Activated naive CD4-positive, alpha-beta T cell treated with anti-CD3 and anti-CD28 coated beads for 36 hours (primary cell): ENCODE measurements at places on chromosomes 3 and 15.
A peak's percentile ranks its signal among the peaks of the same experiment; 100 is the strongest.

DNA sequence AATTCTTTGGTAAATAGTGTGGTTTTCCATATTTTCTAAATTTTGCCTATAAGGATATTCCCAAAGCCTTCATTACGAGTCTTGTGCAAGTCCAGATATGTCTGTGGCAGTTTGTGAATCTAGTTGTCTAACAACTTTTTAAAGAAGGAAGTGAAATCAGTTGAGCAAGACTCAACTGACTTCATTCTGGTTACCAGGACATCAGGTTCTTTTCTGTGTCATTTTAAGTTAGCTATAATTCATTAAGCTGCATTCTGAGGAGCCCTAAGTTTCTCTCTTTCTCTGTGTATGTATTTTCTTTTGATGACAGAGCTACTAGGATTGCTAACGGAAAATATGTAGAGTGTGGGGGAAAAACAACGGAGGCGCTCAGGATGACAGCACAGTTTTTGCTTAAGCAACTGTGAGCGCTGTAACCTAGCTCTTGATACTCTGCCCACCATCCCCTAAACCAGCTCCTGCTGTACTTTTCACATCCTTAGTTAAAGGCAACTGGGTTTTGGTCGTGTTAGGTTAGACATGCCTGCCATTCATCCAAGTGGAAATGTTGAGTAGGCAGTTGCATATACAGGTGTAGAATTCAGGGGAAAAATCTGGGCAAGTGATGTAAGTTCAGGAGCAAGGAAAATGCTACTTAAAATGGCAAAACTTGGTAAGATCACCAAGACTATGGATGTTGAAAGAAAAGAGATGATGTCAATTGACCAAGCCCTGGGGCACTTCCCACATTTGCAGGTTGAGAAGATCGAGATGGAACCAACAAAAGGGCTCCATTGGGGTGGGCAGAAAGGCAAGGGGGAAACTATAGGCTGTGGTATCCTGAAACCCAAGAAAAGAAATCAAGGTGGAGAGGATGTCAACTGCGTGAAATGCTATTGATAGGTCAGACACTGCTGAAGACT, 9.2 kb downstream of the MFSD1 start:
- DNase-seq, result no peak

DNA sequence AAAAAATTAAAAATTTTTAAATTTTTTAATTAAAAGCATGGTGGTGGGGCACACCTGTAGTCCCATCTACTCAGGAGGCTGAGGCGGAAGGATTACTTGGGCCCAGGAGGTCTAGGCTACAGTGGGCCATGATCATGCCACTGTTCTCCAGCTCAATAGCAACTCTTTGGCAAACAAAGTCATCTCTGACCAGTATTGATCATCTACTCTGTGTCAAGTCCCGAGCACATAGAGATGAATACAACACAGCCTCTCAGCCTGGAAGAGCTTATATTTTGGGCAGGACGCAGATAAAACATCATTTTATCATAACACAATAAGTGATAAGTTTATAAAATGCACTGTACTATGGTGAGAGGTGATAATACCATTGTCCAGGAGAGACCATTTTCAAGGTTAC, 281.6 kb upstream of the GADL1 start:
- no peak for DNase-seq

DNA sequence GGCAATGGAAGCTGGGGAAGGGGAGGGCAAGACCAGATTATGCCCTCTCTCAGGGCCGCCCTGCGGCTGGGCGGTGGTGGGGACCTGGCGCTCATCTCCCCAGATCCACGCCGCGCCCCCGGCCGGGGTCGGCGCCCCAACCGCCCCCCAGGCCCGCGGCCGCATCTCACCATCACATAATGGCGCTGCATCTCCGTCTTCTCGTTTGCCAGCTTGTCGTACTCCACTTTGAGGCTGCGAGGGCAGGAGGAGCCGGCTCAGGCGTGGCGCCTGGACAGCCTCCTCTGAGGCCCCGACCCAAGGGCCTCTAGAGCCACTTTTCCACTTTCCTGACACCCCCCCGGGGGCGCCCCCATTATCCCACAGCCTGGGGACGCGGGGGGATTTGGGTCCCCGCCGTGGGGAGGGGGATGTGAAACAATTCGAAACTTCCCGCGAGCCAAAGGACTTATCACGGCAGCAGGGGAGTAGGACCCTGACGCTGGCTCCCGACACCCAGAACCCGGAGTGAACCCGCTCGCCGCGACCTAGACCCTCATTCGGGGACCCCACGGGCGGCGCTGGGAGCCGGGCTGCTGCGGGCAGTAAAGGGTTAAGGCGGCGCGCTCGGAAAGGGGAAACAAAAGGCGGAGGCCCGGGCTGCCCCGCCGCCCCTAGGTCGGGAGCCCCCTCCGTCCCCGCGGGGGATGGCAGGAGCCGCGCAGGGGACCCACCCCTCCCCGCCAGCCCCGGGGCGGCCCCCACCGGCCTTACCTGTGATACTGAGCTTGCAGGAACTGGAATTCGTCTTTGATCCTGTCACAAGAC, 2.1 kb downstream of the TLE3 start:
- DNase-seq, result no peak

GRCh38 chr3:196989721-196990262, 21.2 kb upstream of the PIGZ start:
- no peak for DNase-seq

- no peak for DNase-seq
These were observed 572.5 kb downstream of the SQOR start for GRCh38 chr15:46207341-46207740.

- no peak for DNase-seq
These were observed 150.9 kb downstream of the FBN1 start for GRCh38 chr15:48494631-48495030.

DNA sequence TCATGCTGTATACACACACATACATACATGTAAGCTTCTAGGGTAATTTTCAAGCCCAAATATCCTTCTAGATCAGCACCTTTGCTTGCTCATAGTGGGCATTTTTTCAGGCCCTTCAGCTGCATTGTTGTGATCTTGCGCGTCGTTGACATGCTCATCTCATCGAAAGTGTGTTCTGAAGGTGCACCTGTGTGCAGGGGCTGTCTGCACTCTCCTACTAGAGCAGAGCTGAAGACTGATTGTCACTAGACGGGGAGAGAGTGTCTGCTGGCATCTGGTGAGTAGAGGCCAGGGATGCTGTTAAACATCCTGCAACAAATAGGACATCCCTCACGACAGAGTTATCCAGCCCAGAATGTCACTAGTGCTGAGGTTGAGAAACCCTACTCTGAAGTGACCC, 35.7 kb upstream of the VILL start:
- DNase-seq, result no peak

DNA sequence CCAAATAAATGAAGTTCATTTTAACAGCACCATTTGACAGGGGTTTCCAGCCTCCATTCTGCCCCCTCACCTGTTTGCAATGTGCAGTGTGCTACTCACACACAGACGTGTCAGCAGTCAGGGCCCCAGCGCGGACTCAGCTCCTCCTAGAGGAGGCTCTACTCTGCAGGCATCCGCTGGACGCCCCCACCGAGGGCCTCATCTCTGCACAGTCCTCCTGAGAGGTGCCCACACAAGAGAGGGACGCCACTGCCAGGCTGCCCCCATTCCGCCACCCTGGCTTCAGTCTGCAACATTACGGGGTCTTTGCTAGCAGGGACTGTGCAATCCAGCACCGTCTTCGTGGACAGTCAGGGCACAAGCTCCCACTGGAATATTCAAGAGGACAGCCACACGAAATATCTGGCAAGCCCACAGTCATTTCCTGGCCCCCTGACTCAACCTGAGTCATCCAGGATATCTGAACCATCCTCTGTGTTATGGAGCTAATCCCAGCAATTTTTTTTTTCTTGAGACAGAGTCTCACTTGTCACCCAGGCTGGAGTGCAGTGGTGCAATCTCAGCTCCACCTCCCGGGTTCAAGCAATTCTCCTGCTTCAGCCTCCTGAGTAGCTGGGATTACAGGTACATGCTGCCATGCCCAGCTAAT, 255.0 kb downstream of the OCA2 start:
- no peak for DNase-seq

- peak; percentile 88 for DNase-seq
These were observed 544.8 kb downstream of the AGBL1 start for GRCh38 chr15:86624261-86625036.

- no peak for DNase-seq
These were observed 454.2 kb downstream of the GABRB3 start for GRCh38 chr15:26318689-26319088.

- DNase-seq, result no peak
These were observed 107.1 kb upstream of the UBE2E2 start for GRCh38 chr3:23096041-23096440.

DNA sequence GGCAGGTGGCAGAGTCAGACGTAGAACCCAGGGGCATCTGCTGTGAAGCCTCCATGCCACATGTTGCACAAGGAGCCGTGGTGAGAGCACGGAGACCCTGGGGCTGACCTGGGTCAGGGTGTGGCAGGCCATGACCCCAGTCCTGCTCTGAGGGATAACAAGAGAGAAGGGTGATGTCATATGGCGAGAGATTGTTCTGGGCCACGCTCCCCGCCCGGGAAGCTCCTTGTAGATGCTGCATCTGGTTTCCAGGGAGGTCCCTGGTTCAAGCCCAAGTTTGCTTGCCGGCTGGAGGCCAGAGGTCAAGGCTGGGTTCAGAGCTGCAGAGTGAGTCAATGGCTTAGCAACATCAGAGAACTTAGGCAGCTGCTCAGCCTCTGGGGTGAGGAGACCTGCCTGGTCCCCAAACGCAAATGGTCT, 17.3 kb downstream of the FGD5 start:
- DNase-seq, result no peak

- no peak for DNase-seq
These were observed 20.1 kb downstream of the PRR23A start for GRCh38 chr3:138985932-138986331.

DNA sequence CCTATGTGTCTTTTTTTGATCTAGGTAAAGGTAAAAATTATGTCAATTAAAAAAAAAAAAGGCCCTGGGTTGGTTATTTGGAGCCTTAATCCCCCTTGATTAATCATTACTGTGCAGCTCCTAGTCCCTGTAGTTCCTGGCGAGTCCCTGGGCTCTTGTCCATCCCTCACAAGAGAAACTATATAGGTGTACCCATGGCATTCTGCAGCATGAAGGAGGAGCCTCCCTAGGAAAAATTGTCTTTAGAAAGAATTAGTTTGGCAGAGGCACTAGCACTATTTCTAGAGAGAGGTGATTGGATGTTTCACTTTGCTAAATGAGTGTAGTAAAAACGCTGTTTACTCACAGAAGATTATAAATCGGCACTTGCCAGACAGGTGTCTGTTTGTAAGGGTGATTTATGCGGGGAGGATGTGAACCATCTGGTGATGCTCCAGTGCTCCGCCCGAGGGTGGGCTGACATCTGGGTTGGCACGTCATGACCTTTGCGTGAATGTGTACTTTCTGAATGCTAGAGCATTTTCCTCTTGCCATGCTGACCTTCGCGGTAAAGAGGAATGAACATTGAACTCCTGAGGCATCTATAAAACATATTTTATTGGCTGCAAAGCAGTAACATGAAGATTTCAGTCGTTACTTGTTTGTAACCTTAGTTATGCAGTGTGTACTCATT, 12.6 kb downstream of the PLCL2 start:
- peak; percentile 80 for DNase-seq

- no peak for DNase-seq
These were observed 1.0 kb downstream of the USP8 start for GRCh38 chr15:50425219-50425618.

DNA sequence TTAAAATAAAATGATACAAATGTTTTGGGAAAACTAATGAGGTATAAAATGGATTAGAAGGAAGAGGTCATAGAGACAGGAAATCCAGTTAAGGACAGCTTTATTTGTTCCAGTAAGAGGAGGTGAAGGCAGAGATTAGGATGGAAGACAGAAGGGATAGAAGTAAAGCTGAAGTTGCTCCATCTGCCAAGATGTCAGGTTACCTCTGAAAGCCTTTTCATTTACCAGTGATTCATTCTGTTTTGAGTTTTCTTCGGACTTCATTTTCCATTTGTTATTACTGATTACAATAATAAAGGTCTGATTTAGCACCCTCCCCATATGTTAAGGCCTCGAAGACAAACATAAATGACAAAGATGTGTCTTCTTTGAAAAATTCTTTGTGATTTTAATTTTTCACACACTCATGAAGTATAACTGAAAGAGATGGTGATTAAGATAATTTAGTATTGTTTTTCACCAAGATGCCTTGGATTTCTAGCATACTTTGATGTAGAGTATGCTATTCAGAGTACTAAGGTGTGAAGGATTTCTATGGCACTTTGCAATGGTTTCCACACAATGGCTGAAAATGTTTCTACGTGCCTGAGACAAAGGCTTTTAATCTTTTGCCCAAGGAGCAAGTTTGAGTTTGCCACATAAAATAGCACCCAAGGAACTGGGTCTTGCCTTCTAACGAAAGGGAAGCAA, 75.4 kb upstream of the PLAAT1 start:
- no peak for DNase-seq

DNA sequence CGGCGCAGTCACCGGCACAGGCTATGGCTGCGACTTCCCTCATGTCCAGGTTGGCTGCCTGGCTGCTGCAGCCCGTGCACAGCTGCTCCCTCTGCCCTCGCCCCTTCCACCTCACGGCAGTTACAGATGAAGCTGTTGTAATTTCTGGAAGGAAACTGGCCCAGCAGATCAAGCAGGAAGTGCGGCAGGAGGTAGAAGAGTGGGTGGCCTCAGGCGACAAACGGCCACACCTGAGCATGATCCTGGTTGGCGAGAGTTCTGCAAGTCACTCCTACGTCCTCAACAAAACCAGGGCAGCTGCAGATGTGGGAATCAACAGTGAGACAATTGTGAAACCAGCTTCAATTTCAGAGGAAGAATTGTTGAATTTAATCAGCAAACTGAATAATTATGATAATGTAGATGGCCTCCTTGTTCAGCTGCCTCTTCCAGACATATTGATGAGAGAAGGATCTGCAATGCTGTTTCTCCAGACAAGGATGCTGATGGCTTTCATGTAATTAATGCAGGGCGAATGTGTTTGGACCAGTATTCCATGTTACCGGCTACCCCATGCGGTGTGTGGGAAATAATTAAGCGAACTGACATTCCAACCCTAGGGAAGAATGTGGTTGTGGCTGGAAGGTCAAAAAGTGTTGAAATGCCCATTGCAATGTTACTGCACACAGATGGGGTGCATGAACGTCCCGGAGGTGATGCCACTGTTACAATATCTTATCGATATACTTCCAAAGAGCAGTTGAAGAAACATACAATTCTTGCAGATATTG, 13.2 kb upstream of the GNB4 start:
- DNase-seq, result peak; percentile 47

GRCh38 chr15:28116521-28117431, 17.7 kb upstream of the OCA2 start:
- DNase-seq, result no peak

GRCh38 chr3:13085081-13085845, 12.0 kb upstream of the IQSEC1 start:
- DNase-seq, result no peak

GRCh38 chr15:89451846-89452245, 44.5 kb downstream of the RHCG start:
- no peak for DNase-seq

- DNase-seq, result no peak
These were observed 11.6 kb downstream of the NT5DC2 start for GRCh38 chr3:52521881-52522650.

GRCh38 chr3:183868796-183869195, 15.9 kb downstream of the PARL start:
- DNase-seq, result no peak

- no peak for DNase-seq
These were observed 11.5 kb upstream of the DNASE1L3 start for GRCh38 chr3:58222161-58222724.
